ENCODE measurements at places on chromosomes 7 and 10.

DNA sequence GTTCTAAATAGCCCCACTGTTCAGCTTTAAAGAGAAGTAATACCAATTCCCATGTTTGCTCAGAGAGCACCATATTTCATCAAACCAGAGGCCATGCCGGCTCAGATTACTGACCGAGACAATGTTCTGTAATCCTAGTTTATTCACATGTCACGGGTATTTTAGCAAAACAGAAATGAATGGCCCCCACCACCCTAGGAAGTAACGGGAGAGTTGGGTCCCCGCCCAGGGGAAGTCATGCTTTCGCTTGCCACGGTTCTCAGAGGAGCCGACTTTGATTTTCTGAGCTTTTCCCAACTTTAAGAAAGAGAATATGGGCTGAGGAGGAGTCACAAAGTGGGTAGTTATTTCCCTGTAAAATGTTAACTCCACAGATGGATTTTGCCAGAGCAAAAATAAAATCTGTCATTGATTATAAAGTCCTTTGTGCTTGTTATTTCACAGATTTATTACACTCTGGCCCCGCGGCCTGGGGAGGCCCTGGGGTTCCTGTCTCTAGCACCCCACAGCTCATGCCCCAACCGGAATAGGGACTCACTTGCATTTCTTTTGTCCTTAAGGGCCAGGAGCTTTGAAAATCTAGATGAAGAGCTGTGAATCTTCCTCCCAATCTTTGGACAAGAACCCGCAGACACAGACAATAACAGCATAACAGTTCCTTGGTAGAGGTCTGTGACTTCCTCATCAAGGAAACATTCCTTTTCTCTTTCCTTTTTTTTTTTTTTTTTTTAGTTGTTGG lies 3.7 kb upstream of the GDF10 start:
- DNase-seq: no peak

GRCh38 chr10:110609605-110610004 lies 34.5 kb upstream of the RBM20 start:
- peak; percentile 32 for DNase-seq

GRCh38 chr7:22681852-22682657 lies 44.9 kb upstream of the IL6 start:
- DNase-seq: no peak

GRCh38 chr10:118754229-118754555 lies 578 bp downstream of the CACUL1 start:
- DNase-seq: no peak

- DNase-seq: no peak
These were observed 6.7 kb downstream of the SKIDA1 start for GRCh38 chr10:21518641-21519396.

- DNase-seq: no peak
These were observed at the start of gene MSS51 for GRCh38 chr10:73433538-73433867. MSS51 (minus strand) TSS chr10:73433561; CDS start chr10:73428284, 5,277 bp downstream.

DNA sequence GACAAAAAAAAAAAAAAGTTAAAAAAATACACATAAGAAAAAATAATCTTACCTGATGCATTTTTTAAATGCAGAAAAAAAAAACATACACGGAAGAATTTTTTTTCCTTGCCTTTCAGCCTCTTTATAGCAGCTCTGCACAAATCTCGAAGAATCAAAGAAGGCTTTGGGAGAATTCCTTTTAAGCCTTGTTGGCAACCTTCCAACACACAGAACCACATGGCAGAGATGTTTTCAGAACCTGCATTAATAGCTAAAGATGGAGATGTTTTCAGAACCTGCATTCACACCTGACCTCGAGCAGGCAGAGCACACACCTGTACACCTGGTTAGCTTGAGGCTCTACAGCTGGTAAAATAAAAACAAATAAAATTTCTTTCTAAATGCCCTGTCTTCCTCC lies 65.6 kb downstream of the DOCK4 start:
- DNase-seq: no peak

- no peak for DNase-seq
These were observed 100.4 kb downstream of the TCERG1L start for GRCh38 chr10:131211146-131211545.

DNA sequence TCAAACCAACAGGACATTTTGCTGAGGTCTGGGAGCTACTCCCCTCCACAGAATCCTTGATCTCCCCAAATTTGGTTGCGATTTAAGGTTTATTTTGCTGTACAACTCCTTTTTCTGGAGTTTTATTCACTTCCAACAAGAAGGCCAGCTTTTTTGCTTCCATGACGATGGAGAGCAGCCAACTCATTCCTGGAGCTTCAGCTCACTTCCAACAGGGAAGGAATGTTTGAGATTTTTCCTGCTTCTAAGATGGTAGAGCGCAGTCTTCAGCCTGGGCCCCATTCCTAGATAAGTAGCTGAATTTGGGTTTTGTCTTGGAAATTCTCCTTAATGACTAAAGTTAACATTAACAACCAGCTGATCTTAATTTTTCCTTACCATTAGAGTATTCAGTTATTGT lies 30.9 kb upstream of the CREB3L2 start:
- no peak for DNase-seq

GRCh38 chr7:55110993-55111361 lies 92.2 kb downstream of the EGFR start:
- DNase-seq: no peak

- peak; percentile 89 for DNase-seq
These were observed 514.8 kb downstream of the DNAJB6 start for GRCh38 chr7:157851501-157852067.

DNA sequence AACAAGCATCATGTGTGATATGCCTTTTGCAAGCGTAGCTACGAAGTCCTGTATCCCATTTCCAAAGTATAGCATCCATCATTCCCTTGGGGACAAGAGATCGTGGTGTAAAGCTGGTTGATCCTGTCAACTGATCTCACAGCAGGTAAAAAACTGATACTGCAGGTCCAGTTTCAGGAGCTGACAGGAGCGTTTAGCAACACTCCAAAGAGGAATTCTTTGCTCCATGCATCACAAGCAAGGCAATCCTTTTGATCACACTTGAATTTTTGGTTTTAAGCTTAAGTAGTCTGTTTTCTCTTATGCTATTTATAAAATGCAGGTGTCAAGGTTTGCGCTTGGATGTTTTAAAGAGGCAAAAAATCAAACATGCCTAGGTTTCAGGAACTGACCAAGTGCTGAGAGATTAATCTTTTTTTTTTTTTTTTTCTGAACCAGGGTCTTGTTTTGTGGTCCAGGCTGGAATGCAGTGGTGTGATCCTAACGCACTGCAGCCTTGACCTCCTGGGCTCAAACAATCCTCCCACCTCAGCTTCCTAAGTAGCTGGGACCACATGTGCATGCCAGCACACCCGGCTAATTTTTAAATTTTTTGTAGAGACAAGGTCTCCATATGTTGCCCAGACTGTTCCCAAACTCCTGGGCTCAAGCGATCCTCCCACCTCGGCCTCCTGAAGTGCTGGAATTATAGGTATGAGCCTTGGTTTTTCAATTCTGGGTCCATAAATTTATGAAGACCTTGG lies 1.8 kb upstream of the ZDHHC4 start:
- no peak for DNase-seq

GRCh38 chr10:104433669-104434068 lies 80.0 kb downstream of the CFAP58 start:
- DNase-seq: no peak

DNA sequence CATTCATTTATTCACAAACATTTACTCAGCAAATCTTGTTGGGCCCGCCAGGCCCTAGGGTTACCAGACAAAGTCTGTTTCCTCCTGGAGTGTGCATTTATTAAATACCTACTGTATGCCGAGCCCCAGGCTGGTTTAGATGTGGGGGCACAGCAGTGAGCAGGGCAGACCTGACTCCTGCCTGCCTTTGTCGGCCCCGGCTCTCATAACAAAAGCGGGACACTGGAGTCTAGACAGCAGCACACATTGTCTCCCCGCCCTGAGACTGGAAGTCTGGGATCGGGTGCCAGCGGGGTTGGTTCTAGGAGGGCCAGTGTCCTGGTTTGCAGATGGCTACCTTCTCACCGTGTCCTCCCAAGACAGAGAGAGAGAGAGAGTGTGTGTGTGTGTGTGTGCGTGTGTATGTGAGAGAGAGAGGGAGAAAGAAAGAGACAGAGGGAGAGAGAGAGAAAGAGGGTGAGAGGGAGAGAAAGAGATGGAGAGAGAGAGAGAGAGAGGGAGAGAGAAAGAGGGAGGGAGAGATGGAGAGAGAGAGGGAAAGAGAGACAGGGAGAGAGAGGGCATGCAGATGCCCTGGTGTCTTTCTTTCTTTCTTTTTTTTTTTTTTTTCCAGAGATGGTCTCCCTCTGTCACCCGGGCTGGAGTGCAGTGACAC lies 25.9 kb downstream of the ELFN1 start:
- DNase-seq: no peak

DNA sequence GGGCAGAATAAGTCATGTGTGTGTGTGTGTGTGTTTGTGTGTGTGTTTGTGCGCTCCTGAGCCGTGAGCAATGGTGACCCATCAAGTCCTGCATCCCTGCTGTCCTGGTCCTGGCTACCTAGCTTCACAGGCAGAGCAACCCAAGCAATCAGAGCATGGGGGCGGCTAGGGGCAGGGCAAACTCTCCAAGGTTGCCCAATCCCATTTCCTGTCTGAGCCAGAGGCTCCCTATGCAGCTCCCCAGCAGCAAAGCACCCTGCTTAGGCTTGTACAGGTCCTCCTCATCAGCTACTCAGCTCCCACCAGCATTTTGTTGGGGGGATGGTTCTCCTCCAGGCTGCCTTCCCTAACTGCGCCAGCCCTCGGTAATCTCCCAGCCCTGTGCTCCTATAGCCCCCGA lies 31.1 kb upstream of the CRHR2 start:
- DNase-seq: no peak

- no peak for DNase-seq
These were observed 22.7 kb upstream of the GTF2IRD1 start for GRCh38 chr7:74430961-74431466.

GRCh38 chr7:133217773-133218172 lies 35.1 kb upstream of the EXOC4 start:
- DNase-seq: no peak

GRCh38 chr10:93652857-93653256 lies 40.5 kb downstream of the PDE6C start:
- no peak for DNase-seq

DNA sequence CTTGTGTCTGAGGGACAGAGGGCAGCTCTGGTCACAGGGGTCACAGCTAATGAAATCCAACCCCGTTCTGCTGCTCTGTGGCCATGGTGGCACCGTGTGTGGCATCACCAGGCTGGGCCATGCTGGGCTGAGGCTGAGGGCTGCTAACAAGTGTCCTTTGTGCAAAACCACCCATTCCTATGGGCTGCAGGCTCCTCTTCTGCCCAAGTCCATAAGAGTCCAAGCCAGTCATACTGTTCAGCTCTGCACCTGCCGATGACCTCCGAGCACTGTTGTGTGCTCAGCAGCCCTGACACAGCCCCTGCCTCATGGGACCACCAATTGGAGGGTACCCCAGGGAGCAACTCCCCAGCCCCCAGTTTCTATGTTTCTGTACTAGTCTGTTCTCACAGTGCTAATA lies 133.1 kb downstream of the WDR11 start:
- no peak for DNase-seq

DNA sequence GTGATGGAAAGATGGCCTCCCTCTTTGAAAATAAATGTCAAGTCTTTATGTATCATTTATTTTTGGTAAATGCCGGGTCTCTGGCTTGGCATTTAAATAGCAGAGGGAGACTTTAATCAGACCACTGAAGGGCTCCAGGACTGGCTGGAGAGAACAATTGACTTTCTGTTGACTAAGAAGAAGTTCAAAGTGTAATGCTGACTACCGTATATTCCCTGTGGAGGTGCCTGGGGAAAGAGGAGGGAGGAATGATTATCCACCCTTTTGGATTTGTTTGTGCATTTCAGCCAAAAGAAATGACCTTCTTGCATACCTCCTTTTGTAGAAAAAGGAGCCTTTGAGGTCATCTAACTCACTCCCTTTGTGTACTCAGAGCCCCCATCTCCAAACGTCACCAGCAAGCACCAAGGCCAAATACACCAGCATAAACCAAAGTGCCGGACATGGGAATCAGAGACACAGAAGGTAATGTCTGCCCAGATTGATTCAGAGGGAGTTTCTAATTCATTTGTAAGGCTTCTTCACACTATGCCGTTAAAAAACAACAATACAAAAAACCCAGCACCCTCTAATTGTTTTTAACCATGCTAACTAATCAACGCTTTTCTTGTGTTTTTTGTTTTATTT lies 75.2 kb downstream of the PRLHR start:
- no peak for DNase-seq

DNA sequence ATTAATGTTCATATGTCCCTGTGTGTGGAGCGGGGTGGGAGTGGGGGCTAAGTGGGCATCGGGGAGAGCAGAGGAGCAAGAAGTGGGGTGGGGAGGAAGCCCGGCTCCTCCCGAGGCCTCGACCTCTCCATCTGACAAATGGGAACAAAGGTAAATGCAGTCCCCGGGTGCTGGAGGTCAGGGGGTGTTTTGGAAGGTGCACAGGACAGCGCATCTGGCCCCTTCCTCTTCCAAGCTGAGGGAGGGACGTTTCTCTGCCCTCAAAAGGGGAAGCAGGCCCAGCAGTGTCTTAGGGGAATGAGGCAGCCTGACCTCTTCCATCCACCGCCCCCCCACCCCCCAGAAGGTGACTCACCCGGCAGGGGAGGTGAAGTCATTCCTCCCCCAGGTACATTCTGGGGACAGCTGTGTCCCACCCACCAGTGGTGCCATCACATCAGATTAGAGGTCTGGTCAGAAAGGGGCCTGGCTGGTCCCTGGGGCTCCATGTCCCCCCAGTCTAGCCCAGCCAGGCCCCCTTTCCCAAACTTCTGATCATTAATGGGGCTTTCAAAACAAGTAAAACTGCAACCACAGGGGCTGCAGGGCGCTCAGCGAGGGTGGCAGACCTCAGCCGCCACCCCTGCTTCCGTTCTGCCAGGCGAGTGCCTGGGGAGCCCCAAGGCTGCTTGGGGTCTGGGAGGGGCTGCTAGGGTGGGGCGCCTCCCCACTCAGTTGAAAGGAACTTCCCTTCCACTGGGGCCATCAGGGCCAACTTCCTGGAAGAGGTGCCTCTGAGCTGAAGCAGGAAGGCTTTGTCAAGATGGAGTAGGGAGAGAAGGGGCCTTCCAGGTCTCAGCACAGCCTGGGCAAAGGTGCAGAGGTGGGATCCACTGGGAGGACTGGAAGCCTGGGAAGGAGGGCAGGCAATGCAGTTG lies 10.8 kb downstream of the LFNG start:
- DNase-seq: peak; percentile 94

DNA sequence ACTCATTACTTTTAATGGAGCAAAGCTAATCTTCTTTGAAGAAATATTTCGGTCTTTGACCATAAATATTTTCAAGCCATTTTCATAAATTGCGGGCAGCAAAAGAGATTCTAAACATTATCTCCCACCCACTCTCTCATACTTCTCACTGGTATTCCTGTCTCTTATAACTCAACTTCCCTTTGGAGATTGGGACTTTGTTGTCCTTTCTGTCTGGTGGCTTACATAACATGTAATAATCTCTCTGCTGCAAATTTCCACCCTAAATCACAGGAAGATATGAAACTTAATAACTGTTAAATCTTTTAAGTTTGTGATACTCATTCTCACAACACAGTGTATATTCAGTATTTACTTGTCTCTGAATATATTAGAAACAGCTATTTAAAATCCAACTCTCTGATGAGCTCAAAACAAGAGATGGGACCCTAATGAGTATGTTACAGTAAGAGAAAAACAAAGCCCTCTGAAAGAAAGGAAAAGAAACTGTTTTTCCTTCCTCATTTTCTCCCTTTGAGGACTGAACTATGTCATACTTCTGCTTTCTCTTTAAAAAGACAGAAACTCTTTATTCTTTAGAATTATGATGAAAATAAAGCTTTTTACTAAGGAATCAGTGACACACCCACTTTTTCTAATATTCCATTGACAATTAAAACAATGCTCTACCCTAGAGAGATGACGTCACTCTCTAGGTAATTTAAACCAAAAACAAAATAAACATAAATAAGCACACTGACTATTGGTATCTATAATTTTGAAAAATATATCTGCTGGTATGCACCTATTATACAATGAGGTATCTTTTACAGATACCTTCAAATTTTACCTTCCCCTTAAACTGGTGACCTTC lies 14.7 kb downstream of the CALCR start:
- peak; percentile 68 for DNase-seq

Data from MV-4-11 (cell line).